ENCODE measurements at places on chromosomes 12 and 14. TPM values are rescaled to one million over a fixed set of nuclear protein-coding genes. Genes with fewer than 3 reads are reported as not detected.

The WNT5B gene
- 9.4 TPM for total RNA-seq

DNA sequence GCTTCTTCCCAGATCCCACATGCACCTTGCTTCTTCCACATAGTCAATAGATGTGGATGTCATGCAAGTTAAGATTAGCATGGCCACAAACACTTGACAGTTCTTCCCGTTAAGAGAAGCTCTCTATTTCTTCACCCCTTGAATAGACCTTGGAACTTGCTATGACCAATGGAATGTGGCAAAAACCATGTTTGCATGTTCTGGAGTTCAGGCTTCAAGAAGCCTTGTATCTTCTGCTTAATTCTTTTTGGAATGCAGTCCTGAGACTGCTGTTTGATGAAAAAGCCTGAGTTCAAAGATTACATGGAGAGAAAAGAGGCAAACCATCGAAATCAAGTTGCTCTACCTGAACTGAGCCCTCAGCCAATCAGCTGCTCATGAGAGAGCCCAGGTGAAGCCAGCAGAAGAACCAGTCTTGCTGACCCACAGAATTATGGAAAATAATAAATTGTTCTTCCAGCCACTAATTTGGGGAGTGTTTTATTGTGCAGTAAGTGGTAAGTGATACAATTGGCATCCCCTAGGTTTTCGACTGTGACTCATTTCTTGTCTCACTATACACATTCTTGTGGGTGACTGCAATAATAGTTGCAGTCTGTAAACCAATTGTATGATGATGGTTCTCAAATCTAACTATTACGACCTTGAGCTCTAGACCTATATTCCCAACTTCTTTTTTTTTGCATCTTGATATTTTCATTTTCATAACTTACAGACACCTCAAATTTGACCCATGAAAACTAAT, 12.6 kb downstream of the RASSF9 start:
- DNase-seq = no peak

DNA sequence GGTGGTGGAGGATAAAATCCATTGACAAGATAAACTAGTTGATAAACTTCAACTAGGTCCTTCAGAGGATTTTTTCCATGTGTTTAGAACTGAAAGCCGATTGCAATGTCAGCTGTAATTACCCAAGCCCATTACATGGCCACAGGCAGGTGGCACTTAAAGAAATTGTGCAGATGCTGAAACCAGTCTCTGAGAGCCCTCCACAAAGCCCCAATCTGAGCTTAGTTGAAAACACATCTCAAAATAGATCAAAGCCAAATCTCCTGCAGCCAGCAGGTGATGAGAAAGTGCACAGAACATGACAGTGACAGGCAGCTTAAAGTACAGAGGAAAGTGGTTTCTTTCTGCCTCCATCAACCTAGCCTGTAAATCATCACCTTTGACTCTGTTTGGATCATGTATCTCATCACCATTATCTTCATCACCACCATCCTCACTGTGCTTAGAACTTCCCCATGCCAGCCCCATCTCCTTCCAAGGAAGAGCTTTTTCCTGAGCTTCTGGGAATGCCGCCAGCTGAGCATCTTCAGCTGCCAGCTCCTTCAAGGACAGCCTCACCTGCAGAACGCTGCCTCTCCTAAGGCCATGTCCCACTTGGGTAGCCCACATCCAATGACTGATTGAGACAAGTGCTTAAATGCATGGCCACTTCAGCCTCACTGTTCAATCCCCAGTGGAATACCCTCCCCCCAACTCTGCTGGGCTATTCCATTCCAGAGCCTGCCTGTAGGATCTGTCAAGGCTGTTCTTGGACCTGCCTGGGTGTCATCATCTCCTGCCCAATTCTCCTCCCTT, 219.5 kb upstream of the TMEM132C start:
- no peak for DNase-seq

The PRPH gene
- total RNA-seq = 5.5 TPM

- DNase-seq = no peak
Measured at GRCh38 chr12:32265951-32266350, 133.4 kb upstream of the FGD4 start.

- no peak for DNase-seq
Measured at GRCh38 chr14:71001742-71002141, 94.5 kb downstream of the PCNX1 start.

The HPD gene
- not detected for total RNA-seq

DNA sequence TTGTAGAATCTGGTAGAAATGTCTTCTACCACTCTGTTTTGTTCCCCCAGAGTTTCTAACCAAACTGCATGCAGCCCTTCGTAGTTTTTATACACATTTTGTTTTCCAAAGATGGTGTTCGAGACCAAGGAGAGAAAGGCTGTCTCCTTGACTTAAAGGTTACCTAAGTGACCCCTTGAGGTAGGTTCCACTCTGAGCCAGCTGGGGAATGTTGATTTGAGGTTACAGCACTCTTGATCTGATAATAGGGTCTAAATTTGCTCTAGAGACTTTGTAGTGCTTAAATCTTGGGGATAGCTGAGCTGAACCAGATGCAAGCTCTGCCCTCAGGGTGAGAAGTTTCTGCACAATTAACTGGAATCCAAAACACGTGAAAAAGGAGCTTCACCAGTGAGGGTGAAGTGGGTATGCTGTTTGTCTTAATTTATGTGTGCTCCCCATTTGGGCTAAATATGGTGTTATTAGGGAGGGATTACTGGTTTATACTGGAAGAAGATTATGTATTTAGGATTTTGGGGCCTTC, 3.1 kb downstream of the TMBIM6 start:
- DNase-seq = no peak

GRCh38 chr14:34997762-34998161, 15.0 kb downstream of the SRP54 start:
- DNase-seq = no peak

DNA sequence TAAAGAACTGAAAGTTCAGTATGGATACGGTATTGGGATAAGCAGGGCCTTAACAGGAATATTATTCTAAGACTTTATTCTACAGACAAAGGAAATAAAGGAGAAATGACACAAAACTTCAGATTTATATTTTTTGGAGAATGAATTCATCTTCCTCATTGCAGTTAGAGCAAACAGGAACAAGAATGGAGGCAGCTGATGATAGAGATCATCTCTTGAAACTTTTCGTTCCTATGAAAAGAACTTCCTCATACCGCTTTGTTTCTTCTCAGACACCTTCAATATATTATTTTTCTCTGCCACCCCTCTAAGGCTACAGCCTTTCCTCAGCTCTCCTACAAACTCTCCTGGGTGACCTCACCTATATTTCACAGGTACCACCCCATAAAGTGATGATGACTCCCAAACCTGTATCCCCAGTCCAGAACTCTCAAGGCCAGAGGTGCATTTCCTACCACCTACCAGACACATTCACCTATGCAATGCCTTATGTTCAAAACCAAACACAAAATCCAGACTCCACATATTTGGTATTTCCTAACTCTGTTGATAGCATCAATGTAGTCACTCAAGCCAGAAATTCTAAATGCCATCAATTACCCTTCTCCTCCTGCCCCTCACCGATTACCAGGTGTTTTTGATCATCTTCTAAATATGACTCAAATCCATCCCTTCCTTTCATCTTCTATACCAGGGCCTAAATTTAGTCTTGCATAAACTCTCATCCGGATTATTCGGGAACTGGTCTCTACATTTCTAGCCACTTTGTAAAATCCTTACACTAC, 7.4 kb downstream of the MAP4K5 start:
- DNase-seq = no peak

The C12orf50 gene
- not detected for total RNA-seq

The SSTR1 gene
- total RNA-seq = 10.5 TPM

- DNase-seq = no peak
Measured at GRCh38 chr12:121748571-121749265, 36.2 kb downstream of the TMEM120B start.

GRCh38 chr12:88145567-88146505, 3.7 kb downstream of the TMTC3 start:
- DNase-seq = no peak

GRCh38 chr12:52254965-52255751, 19.3 kb upstream of the KRT86 start:
- DNase-seq = no peak

The BMP4 gene
- total RNA-seq = 17.3 TPM

DNA sequence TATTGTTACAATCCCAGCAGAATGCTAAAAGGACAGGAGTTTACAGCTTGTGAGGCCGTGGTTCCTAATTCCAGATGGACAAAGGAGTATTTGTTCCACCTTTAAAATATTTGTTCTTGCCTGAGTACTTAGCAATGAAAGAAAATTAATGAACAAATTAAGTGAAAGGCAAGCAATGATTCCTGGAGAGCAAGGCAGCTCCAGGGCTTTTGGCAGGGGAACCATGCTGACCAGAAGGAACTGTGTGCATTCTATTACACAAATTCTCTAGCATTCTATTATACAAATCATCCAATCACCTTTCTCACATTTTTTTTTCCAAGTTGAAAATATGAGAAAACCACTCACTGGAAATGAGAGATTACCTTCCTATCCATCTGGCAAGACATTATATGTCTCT, 1.8 kb upstream of the BMAL2 start:
- no peak for DNase-seq

The PDZRN4 gene
- total RNA-seq = 0.12 TPM

GRCh38 chr12:3218228-3219171, 141.3 kb downstream of the TSPAN9 start:
- no peak for DNase-seq

The KCNA5 gene
- 0.95 TPM for total RNA-seq

All from left colon (tissue), 2 donors.